Activated CD4-positive, alpha-beta T cell treated with anti-CD3 and anti-CD28 coated beads, Interleukin-2, amount 10 ng/mL, durations not matched to agents 7 days and 5 days (primary cell): ENCODE measurements at places on chromosomes 13 and 19.

GRCh38 chr13:86922936-86923335 lies 748.2 kb upstream of the SLITRK5 start:
- DNase-seq = no peak

DNA sequence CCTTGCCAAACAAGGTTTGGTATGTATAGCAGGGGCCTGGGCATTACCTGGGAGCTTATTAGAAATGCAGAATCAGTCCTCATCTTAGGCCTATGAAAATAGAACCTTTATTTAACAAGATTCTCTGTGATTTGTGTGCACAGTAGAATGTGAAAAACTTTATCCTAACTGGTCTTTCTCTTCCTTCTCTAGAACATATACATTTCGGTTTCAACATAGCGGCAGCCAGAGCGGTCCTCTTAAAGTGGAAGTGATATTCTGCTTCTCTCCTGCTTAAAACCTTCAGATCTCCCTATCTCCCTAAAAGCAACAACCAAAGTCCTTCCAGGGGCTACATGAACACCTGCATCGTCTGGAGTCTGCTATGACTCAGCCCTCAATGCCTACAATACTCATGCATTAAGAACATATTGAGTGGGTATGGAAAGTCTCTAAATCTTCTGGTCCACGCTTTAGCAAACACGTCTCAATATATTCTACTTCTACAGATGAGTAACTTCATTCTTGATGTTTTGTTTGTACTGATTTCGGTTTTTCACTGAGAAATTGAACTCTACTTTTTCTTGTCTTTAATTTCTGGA lies 84.5 kb downstream of the SPRY2 start:
- no peak for DNase-seq

- no peak for DNase-seq
These were observed 51.1 kb downstream of the GPR12 start for GRCh38 chr13:26709461-26709860.

DNA sequence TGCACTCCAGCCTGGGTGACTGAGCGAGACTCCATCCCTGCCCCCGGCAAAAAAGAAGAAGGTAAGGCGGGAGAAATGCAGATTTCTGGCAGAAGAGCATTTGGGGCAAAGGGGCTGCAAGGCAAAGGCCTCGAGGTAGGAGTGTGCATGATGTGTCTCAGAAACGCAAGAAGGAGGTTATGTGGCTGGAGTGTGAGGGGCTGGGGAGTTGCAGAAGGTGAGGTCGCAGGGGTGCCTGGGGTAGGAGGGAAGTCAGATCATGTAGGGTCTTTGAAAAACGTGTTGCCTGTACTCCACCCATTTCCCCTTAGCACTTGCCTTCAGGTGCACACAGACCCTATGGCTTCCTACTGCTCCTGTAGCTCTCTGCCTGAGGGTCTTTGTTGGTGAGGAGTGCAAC lies 29.9 kb downstream of the KCTD15 start:
- no peak for DNase-seq

GRCh38 chr19:4877753-4878490 lies 10.5 kb upstream of the PLIN3 start:
- DNase-seq = no peak

DNA sequence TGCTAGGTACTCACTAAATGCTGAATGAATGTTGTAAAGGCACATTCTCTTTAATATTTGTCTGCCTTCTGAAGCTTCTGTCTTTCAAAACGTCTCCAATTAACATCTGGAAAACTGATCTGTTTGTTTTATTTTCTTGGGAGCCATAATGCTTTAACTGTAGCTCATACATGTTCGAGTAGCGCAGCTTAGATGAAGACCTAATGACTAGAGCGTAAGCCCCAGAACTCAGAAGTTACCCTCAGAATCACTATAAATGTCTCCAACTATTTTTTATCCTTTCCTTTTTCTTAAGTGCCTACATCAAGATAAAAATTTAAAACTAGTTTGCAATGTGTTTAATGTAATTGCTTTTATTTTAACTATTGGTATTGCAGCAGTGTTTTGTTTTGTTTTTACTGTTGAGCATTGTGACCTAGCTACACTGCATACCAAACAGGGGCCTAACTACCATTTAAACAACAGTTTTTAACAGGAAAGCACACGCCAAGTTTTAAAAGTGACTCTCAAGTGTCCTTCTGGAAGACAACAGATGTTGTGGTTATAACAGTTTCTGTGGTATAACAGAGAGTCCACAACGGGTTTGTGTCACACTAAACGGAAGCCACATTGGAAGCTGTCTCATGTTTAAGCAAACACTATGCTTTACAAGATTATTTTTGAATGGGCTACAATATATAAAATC lies 42.0 kb downstream of the MRPL57 start:
- peak; percentile 56 for DNase-seq

DNA sequence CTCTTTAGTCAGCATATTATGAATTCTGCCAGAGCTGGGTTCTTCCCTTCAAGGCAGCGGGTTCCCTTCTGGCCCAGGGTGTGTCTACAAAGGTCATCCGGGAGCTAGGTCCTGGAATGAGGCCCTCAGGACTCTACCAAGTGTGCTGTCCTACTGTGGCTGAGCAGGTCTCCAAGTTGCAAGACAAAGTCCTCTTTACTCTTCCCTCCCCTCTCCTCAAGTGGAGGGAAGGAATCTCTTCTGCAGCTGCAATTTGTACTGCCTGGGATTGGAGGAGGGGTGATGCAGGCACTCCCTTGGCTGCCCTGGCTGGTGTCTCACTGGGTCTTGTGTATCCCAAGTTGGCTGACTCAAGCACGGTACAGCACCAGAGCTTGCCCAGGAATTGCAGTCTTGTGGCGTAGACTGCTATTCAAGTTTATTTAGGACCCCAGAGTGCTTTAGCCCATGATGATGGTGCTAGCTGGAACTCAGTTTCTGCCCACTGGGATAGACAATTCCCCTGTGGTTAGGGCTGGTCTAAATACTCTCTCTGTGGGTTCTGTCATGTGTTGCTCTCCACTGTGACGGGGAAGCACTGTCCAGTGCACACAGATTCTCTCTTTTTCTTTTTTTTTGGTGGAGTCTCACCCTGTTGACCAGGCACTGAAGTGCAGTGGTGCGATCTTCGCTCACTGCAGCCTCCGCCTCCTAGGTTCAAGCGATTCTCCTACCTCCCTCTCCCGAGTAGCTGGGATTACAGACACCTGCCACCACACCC lies 28.5 kb downstream of the RFC3 start:
- no peak for DNase-seq

DNA sequence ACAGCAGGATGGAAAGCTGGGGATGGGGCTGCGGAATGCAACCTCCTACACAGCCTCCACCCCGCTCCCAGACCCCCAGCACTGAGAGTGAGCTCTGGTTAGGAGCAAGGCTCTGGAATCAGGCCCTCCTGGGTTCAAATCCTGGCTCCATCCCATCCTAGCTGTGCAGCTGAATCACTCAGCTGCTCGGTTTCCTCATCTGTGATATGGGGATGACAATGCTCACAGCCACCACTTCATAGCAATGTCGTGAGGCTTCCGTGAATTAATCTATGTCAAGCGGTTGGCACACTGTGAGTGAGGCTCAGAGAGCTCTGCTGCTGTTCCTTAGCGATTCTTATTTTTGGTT lies 538 bp downstream of the ACP7 start:
- DNase-seq = no peak

DNA sequence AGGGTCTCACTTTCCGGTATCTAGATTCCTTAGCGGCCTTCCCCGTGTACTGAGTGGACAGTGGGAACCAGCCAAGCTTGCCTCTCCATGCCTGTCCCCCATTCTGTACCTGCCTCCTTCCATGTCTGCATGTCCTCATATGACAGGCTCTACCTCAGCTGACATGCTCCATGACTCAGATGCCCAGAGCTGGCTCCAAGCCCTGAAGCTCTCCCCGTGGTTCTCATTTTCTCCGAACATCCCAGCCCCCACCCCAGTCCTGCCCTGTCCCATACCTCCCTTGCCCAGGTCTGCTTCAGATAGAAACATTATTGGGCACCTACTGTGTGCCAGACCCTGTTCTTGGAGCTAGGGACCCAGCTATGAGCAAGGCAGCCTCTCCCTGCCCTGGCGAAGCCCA lies 17.1 kb upstream of the SHFL start:
- DNase-seq = no peak

DNA sequence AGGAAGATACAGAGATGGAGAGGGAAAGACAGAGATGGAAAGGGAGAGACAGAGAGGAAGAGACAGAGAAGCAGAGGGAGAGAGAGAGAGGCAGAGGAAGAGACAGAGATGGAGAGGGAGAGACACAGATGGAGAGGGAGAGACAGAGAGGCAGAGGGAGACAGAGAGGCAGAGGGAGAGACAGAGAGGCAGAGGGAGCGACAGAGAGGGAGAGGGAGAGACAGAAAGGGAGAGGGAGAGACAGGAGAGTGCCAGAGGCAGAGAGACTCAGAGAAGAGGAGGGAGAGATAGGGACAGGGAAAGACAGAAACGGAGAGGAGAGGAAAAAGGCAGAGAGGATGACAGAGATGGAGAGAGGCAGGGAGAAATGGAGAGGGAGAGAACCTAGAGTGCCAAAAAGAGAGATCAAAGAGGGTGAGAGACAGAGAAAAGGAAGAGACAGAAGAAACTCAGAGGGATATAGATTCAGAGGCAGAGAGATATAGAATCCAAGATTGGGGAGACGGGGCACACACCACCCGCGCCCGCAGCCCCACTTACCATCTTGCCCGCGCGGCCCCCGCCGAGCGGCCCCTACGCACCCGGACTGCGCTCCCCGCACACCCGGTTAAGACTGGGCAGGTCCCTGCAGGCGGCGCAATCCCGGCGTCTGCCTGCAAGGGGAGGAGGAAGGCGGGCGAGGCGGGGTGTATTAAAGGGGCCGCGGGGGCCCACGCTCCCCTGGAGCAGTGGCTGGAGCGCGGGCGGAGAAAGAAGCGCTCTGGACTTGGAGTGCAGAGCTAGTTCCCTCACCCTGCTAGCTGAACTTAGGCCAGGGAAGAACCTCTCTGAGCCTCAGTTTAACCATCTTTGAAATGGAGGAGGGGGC lies 10.7 kb downstream of the TM6SF2 start:
- DNase-seq = no peak

DNA sequence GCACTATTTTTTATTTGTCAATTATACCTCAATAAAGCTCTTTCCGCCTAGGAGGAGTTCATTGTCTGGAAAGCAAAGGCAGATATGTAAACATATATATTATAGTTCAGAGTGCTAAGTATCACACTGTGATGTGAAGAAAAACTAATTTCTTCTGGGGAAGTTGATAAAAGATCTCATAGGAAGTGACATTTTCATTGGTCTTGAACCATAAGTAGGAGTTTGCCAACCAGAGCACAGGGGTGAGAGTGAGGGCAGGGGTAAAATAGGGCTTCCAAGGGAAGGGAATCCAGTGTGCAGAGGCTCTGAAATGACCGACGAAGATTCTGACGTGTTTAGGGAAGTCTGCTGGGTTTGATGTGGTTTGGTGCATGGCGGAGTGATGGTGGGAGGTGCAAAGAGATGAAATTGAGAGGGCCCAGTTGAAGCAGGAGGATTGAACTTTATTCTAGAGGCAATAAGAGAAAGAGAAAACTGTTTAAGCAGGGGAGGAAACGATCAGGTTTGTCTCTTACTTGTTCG lies 780 bp upstream of the GTF2F2 start:
- DNase-seq = peak; percentile 65

GRCh38 chr19:35030257-35031071 lies at the start of gene SCN1B:
TSS of gene SCN1B (plus strand) at chr19:35030470. CDS start at chr19:35030821, 351 bp downstream.
- DNase-seq = peak; percentile 42

- DNase-seq = no peak
These were observed 590 bp downstream of the LILRB5 start for GRCh38 chr19:54256250-54257115.
